ENCODE measurements at places on chromosomes 6 and 20.
A peak's percentile ranks its signal among the peaks of the same experiment; 100 is the strongest.

DNA sequence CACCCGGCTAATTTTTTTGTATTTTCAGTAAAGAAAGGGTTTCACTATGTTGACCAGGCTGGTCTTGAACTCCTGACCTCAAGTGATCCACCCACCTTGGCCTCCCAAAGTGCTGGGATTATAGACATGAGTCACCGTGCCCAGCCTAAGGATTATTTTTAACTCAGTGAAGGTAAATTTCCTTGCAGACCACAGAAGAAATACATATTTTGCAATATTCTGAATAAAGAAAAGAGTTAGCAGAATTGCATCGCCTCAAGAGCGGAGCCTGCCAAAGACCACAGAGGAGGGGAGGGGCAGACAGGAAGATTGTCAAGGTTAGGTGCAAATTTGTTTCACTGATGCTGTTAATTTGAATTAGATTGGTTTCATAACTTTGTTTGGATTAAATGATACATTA is 47.4 kb downstream of the SOD2 start:
- no peak for DNase-seq

- DNase-seq = no peak
Observed at GRCh38 chr6:170198298-170198697, 92.6 kb downstream of the DLL1 start.

DNA sequence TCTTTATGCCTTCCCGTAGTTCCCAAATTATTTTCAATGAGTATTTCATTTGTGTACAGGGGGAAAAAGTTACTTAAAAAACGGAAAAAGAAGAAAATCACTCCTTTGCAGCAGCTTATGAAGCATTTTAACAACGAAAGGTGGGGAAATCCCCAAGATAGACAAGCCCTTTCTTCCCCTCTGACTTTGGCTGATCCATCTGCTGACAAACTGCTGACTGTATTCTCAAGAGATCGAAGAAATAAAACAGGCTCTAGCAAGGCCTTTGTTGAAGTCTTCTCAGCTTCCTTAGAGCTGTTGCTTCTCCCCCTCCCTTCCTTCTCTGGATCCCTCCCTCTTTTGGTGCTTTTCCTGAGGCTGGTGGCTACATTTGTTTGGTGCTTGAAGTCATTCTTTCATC is 325.2 kb downstream of the NRN1 start:
- no peak for DNase-seq

GRCh38 chr20:45902199-45902701 is 9.7 kb downstream of the PLTP start:
- no peak for DNase-seq

DNA sequence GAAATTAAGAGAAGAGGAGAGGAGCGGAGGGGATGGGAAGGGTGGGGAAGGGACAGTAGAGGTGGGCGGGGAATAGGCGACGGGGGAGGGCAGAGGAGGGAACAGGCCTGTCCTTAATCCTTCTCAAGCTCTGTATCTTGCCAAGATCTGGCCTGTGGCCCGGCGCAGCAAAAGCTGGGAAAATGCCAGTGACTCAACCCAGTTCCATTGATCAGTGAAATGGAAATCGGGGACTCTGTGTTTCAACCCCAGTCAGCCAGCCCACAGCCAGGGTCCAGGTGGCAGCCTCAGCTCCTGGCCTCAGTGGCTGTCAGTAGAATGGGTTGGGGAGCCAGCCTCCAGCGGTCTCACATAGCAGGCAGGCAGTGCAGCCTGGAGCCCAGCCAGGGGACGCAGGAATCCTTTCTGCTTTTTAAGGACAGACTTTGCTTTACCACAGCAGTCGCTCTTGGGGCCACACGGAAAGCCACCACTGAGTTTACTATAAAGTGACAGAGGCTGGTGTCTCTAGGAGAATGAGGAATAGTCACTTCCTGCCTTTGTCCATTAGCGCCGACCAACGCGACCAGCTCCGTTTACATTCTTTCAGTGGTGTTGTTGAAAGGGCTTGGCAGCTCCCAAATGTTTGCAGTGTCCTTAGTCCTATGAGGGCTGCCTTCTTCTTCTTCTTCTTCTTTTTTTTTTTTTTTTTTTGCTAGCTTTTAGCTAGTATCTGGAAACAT is 128.0 kb downstream of the RIN2 start:
- DNase-seq = no peak

- DNase-seq = no peak
Observed at GRCh38 chr6:44183783-44184182, 25.2 kb downstream of the CAPN11 start.

DNA sequence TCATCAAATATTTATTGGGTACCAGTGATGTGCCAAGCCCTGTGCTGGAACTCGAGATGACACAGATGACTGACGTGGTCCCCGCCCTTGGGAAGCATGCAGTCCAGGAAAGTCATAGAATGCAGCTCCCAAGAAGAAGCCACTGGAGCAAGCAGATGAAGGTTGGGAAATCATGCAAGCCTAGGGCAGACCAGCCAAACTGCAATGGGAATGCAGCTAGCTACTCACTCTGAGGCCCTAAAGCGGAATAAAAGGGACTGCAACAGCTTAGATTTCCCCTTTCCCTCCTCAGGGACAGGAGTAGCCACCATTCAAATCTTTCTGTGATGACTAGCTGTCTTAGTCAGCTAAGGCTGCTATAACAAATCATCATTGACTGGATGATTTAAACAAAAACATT is 152.2 kb downstream of the MAFB start:
- DNase-seq = no peak

DNA sequence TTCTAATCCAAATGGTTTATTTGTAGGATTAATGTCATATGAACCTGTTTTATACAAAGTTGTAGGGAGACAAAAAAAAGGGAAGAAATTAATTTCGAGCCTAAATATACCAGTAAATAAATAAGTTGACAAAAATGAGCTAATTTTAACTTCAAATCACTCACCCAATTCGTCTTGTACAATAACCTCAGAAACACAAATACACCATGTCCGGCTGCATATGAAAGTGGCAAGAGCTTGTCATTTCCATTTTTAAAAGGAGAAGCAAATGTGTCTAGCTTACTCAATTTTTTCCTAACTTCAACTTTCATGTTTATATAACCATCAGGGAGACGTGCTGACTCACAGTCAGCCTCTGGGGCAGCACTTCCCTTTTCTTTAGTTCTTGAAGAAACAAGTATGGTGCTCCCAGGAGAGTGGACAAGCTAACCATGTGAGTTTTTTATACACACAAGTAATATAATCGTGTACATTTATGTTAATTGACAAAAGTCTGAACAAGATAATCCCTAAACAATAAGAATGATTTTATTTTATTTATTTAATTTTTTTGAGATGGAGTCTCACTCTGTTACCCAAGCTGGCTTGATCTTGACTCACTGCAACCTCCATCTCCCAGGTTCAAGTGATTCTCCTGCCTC is 55.5 kb upstream of the SGK1 start:
- no peak for DNase-seq

- no peak for DNase-seq
Observed at GRCh38 chr6:5123296-5124143, 38.4 kb downstream of the PPP1R3G start.

GRCh38 chr20:42281801-42282200 is 663.6 kb upstream of the CHD6 start:
- no peak for DNase-seq

DNA sequence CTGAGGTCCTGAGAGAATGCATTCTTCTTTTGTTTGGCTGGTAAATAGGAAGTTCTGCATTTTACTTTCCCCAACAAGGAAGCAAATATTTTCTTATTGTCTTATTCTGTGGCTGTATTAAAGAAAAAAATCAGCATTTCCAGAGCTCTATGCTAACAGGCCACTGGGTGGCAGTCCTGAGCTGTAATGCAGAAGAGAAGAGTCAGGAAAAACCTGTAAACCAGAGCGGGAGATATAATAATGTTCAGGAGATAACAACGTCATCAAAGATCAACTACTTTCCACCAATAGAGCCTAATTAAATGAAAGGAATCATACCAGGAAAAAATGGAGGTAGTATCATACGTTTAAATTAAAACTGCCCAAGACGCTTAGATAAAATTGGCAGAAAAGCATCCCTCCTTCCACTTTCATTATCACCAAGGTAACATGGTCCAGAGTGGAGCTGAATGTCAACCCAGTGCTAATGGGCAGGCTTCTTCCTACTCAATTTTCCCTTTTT is 55.6 kb upstream of the CARMIL1 start:
- peak; percentile 35 for DNase-seq

DNA sequence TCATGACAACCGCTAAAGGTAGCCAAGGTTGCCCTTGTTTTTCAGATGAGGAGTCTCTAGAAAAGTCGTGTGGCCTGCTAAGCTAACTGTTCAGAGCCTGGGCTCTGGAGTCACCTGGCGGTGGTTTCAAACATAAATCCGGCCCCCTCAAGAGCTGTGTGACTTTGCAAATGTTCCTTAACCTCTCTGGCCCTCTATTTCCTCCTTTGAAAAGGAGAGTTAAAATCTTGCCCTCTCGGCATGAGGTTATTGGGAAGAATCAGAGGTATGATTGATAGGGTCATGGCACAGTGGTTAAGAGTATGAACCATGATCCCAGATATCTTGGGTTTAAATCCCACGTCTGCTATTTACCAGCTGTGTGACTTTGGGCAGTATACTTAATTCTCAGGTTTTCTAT is 5.6 kb upstream of the LBP start:
- DNase-seq = no peak

GRCh38 chr6:24910331-24910960 is 25.3 kb downstream of the RIPOR2 start:
- DNase-seq = no peak

DNA sequence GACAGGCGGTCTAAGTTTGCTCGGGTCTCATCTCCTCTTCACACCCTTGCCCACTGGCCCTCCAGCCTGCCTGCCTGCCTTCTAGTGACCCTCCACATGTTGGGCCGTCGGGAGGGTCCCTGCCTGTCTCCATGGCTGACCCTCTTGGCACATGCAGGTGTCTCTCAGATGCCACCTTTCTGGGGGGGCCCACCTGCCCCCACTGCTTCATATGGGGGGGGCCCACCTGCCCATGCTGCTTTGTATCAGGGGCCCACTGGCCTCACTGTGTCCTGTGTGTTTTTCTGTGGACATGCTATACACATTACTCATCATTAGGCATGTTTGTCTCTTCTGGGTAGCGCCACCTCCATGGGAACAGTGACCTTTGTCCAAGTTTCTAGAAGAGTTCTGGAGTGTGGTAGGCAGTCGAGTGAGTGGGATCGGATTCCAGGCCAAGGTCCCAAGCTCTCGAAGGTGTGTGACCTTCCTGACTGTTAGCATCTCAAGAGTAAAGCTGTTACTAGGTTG is 40.4 kb upstream of the KIF25 start:
- DNase-seq = no peak

DNA sequence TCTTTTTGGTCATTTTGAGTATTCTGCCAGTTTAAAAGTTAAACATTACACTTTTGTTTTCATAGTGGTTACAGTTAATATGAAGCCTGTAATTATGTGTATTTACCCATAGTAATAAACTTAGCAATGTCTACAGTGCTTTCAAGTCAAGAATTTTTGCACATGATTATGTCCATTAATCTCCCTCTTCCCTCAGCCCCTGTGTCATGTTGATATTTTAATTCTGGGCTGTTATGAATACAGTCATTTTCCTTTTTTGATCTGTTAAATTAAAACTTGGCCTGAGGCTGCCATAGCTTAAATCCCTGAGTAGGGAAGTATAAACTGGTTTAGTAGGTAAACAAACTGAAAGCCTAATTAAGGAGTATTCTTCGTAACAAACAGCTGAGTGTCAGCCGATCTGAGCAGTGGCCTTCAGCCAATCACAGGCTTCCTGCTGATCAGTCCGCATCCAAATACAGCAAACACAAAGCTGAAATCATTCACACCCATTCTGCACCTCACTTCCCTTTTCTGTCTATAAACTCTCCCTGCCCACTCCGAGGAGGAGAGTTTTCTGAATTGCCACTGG is 9.5 kb upstream of the SFT2D1 start:
- DNase-seq = no peak

GRCh38 chr20:19114410-19114809 is 98.0 kb upstream of the SLC24A3 start:
- DNase-seq = no peak

DNA sequence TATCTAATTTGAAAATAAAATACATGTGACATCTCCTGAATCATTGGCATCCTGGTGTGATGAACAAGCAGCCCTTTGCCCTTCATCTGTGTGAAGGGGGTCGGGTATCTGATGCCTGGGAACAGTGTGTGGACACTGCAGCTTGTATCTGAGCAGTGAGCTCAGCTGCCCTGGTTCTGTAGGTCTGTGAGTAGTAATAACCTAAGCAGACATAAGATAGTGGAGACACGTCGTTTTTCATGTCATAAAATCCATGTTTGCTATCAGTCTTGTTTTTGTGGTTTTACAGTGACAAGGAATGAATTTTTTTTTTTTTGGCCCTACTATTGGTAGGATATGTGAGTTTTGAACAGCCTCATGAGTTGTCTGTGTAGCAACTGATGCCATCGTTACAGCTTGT is 133.0 kb downstream of the JARID2 start:
- DNase-seq = no peak

- no peak for DNase-seq
Observed at GRCh38 chr20:14512839-14513238, 175.4 kb upstream of the FLRT3 start.

- DNase-seq = no peak
Observed at GRCh38 chr6:17258749-17259148, 22.4 kb upstream of the RBM24 start.

GRCh38 chr20:50331469-50332363 is 141.1 kb downstream of the CEBPB start:
- no peak for DNase-seq

GRCh38 chr20:60302875-60303274 is 344.7 kb downstream of the CDH26 start:
- no peak for DNase-seq

- peak; percentile 53 for DNase-seq
Observed at GRCh38 chr20:2822073-2822472, 5.9 kb downstream of the TMEM239 start.

- DNase-seq = no peak
Observed at GRCh38 chr6:159446340-159446739, 246.7 kb downstream of the SOD2 start.

DNA sequence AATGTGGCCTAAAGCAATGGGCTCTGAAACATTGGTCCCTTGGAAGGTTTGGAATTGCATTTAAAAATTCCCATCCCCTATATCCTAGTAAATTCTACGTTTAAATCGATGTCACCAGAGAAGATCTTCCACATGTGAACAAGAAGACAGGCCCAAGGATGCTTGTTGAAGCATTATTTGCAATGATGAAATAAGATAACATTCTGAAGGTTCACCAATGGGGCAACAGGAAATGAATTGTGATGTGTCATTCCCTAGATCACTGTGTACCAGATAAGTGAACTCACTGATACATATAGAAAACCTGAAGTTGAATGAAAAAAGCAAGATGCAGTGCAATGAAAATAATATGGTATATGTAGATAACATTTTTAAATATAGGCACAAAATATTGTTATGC is 464.3 kb upstream of the BTBD3 start:
- no peak for DNase-seq

DNA sequence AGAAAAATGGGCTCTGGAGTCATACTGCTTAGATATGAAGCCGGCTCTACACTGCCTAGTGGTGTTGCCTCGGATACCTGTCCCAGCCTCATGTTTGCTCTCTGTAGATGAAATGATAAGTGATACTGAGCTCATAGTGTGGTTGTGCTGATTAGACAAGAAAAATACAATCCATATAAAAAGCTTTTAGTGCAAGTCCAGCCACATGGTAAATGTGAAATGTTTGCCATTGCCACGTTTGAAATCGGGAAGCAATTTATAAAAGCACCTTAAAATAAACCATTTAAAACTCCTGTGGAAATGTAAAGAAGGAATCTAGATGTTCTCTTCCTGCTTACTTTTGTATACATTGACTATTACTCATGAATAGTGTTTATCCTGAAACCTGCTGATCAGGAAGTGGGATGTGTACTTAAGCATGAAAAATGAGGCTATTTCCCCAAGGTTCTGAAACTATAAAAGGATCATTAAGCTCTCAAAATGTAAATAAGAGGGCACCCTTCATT is 13.1 kb upstream of the PBOV1 start:
- DNase-seq = no peak

- no peak for DNase-seq
Observed at GRCh38 chr6:31299511-31299910, 27.6 kb upstream of the HLA-C start.
